Esophagus muscularis mucosa (tissue), 4 donors: ENCODE measurements at places on chromosomes 1 and 21. TPM values are rescaled to one million over a fixed set of nuclear protein-coding genes. Genes with fewer than 3 reads are reported as not detected.

Gene NID1
- 187 TPM for total RNA-seq

Gene KRTAP19-3
- total RNA-seq, result not detected

GRCh38 chr1:106876384-106876783 lies 180.1 kb upstream of the PRMT6 start:
- no peak for DNase-seq

DNA sequence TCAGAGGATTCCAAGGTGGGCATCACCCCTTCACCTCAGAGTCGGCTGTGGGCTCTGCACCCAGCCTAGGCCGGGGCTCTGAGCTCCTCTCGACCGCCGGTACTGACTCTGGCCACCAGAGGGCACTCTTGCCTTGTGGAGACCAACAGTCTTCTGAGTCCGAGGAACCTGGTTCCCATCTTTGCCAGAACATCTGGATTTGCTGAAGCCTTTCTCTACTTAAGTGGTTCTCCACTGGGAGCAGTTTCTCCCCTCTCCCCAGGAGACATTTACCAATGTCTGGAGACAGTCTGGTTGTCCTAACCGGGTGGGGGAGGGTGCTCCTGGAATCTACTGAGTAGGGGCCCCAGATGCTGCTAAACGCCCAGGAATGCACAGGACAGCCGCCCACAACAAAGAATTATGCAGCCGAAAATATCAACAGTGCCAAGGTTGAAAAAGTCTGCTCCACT lies 9.4 kb downstream of the ETV3L start:
- no peak for DNase-seq

DNA sequence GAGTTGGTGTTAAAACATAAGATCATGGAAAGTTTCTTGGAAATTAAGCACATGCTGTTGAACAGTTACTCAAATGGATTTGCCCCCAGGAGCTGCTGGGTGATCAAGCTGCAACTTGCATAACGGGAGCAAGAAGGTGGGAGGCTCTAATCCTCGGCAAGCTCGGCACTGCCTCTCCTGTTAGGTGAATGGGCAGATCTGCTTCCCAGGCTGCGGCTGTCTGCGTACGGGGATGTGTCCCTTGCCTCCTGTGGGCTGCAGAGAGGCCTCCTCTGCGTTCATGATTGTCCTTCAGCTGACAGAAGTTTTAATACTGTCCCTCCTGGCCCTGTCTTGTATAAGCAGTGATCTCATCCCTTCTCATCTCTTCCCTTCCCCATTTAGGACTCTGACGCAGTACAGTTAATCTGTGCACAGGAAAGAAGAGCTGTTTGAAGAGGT lies 36.7 kb downstream of the ATP1A1 start:
- no peak for DNase-seq

DNA sequence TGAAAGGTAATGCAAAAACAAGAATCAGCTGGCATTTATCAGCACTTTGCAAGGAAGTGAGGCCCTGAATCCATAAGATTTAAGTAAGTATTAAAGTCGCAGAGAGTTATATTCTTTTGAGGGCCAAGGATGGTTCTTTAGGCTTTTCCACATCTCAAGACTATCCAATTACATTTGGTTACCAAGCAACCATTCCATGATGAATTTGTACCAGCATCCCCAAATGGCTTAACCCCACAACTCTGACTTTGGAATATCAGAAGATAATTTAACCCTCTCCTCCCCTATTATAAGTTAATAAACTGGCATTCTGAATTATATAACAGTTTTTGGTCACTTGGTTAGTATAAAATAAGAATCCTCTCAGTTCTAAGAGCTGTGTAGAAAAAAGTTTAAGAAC lies 2.8 kb downstream of the PHTF1 start:
- DNase-seq, result no peak

GRCh38 chr1:226569879-226570547 lies 21.4 kb downstream of the STUM start:
- DNase-seq, result no peak

Gene C1orf87
- not detected for total RNA-seq

GRCh38 chr1:94666797-94667196 lies 125.2 kb upstream of the F3 start:
- DNase-seq, result no peak

Gene SLAMF8
- 2.5 TPM for total RNA-seq

DNA sequence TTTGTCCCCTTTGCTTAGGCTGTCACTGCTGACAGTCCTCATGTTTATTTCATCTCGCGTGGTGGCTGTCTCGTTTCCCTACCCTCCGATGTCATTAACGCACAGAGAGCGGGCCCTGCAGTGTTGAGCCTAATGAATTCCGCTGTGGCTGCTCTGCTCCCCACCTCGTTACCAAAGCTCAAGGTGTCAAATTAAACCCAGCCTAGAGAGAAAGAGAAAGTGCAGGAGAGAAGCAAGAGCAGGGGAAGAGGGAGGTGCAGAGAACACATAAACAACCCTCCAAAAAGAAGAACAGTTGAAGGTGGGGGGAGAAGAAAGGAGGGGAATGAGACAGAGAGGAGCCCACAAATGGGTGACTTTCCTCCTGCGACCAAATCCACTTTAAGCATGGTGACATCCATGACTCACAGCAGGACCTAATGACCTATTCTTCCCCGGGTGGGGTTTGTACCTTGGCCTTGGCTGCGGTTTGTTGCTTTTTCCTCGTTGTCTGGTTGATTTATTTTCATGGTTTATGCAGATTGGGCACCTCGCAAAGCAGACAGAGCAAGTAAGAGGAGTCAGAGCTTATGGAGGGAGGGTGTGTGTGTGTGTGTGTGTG lies 92.5 kb downstream of the PBX1 start:
- DNase-seq, result no peak

DNA sequence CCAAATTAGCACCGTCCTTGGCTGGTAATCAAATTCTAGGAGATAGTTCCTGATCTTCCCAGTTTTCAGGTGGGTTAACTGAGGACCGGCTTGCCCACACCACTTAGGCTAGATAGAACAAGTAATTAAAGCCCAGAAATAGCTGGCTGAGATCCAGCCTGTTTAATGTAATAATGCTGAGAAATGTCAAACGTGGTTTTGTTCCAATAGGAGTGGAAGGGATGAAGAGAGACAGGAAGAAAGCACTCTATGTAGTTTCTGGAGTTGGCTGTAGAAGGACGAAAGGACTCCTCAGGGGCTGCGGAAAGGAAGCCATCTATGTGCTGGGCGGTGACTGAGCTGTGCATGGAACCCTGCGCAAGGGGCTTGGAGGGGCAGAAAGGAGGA lies 18.6 kb downstream of the NAV1 start:
- no peak for DNase-seq

DNA sequence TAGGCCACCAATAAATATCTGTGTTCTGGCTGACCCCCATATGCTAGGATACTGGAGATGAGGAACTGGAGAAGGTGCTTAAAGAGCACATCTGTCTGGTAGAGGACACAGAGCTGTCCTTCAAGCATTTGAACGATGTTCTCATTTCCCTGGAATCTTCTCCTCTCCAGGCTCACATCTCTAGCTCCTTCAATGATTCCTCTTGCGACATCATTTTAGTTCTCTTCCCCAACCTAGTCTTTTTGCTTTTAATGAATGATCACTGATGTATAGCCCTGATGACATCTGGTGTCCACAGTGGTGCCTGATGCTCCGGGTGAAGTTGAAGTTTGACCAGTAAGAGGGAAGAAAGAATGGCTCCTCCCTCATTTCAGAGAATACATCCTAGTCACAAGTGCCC lies 80.8 kb upstream of the UBE2U start:
- no peak for DNase-seq

DNA sequence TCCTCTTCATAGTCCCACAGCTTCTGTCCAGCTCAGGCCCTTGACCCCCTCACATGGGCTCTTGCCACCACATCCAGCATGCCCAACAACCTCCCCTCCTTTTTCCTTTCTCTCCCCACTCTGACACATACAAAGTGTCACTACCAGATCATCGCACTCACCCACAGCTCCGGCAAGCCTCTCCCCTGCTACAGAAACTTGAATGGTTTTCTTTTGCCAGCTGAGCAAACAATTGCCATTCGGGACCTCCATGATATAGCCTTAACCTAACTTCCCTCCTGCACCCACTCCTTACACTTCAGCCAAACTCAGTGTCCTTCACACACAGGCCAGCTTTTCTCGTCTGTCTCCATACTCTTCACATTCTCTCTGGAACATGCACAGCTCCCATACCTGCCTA lies 43.3 kb downstream of the MAB21L3 start:
- peak; percentile 62 for DNase-seq

DNA sequence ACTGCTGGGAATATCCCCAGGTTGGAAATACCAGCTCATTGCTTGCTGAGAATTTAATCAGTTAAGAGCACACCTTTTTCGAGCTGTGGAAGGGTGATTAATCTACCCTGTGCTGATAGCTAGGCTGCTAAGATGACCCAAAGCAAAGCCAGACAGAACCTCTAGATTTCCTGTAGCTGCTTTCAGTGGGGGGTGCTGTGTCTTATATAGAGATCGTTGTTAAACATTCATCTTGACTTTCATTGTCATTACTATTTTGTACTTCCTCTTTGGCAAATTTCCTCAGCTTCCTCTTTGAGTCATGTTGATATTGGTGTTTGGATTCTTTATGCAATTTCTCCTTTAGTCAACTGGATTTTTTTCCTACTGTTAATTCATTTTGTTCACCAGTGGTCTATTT lies 155.3 kb downstream of the DISC1 start:
- DNase-seq, result no peak

GRCh38 chr21:42592156-42592820 lies 61.1 kb upstream of the PDE9A start:
- DNase-seq, result no peak

GRCh38 chr1:61790837-61791236 lies 48.6 kb downstream of the PATJ start:
- no peak for DNase-seq

Gene AMY1A
- not detected for total RNA-seq

DNA sequence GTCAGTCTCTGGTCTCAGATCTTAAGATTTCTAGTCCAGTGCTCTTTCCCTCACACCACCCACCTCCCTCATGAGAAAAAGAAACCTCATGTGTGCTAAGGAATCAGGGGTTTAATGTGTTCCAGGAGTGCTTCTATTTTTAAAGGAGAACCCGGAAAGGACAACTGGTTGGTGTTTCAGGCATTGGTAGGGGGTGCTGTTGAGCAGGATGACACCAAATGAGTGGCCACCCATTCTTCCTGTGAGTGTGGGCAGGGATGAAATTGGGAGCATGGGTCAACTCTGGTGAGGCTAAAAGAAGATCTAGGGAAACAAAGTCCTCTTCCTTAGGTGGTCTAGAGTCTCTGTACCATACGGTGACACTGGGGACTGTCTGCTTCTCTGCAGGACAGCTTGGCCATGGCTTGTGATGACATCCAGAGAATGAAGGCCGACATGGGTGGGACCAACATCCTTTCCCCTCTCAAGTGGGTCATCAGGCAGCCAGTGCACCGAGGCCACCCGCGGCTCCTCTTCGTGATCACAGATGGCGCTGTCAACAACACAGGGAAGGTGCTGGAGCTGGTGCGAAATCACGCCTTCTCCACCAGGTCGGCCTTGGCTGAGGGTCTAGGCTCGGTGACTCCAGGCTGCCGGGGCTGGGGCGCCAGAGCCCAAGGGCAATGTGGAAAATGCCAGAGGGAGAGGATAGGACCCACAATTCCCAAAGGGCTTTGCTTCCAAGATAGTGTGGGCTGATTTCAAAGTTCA lies 39.3 kb downstream of the VWA5B1 start:
- DNase-seq, result no peak

GRCh38 chr1:39952359-39953110 lies 2.4 kb upstream of the MFSD2A start:
- DNase-seq, result no peak

Gene KCNJ6
- not detected for total RNA-seq

Gene MIGA1
- total RNA-seq, result 16.2 TPM

Gene HSF2BP
- not detected for total RNA-seq

GRCh38 chr1:7594002-7594713 lies 176.9 kb upstream of the VAMP3 start:
- DNase-seq, result no peak

GRCh38 chr1:206551986-206552326 lies 44.6 kb downstream of the RASSF5 start:
- no peak for DNase-seq

Gene USH2A
- 1.9 TPM for total RNA-seq

DNA sequence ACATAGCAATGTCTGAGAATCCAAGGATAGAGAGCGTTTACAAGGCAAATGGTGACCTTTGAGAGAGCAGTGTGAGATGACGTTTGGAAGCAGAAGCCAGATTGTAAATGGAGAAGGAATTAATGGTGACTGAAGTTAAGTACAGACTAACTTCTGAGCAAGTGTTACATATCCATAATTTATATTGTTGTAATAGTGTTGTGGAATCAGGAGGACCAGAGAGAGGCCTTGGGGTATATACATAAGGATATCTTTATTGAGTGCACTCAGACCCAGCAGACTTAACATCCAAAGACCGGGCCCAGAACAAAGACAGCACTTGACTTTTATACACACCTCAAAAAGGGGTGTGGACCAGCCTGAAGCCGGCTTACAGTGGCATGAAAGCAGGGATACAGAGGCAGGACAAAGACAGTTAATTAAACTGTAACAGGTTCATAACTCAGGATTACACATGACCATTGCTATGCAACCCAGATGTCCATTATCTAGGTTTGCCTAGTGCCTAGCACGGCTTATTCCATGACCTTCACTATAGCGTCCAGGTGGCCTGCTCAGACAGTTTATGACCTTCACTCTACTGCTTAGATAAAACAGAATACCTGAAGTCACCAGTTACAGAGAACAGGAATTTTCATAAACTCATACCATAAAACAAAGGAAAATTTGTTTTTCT lies 2.7 kb upstream of the MGST3 start:
- DNase-seq, result no peak

Gene SERPINC1
- not detected for total RNA-seq

DNA sequence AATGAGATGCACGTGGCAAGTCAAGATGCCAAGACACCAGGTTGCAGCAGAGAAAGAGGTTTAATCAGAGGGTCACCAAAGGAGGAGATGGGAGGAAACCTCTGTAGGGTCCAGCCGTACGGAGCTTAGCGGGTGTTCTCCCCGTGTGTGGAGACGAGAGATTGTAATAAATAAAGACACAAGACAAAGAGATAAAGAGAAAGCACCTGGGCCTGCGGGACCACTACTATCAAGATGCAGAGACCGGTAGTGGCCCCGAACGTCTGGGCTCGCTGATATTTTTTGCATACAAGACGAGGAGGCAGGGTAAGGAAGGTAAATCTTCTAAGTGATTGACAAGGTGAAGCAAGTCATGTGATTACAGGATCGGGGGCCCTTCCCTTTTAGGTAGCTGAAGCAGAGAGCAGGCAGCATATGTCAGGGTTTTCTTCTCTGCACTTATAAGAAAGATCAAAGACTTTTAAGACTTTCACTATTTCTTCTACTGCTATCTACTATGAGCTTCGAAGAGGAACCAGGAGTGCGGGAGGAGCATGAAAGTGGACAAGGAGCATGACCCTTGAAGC lies 41.2 kb upstream of the TDRD10 start:
- DNase-seq, result no peak

Gene TRABD2B
- 4.0 TPM for total RNA-seq

Gene FCRL5
- not detected for total RNA-seq
